ENCODE measurements at places on chromosomes 3 and 15. TPM values are rescaled to one million over a fixed set of nuclear protein-coding genes. Genes with fewer than 3 reads are reported as not detected.
A peak's percentile ranks its signal among the peaks of the same experiment; 100 is the strongest.

The LTK gene
- 0.55 TPM for total RNA-seq

The KNG1 gene
- not detected for total RNA-seq

The EPHA3 gene
- 22.3 TPM for total RNA-seq

The SLC9C1 gene
- not detected for total RNA-seq

The KLHL40 gene
- total RNA-seq = not detected

DNA sequence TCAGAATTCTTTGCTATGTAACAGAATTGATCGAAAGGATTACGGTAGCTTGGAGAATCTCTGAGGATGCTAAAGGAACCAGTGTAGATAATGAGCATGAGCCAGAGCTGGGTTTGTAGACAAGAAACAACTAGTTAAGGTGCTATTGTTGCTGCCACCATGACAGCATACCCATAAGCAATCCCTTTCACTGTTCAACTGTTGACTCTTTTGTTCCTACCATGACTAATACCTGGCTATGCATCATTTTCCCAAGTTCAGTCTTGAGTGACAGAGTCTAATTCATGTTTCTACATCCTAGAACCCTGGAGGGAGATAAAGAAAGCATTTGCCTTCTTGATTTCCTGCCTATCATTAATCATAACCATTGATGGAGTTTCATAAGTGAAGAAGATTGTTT lies 600.3 kb downstream of the OTOL1 start:
- H3K4me1 ChIP-seq = no peaks in the 10 kb centered on the region
- H3K36me3 ChIP-seq = no peaks in the 10 kb centered on the region
- DNase-seq = no peak
- no peak overlapping the region for H3K27ac ChIP-seq

DNA sequence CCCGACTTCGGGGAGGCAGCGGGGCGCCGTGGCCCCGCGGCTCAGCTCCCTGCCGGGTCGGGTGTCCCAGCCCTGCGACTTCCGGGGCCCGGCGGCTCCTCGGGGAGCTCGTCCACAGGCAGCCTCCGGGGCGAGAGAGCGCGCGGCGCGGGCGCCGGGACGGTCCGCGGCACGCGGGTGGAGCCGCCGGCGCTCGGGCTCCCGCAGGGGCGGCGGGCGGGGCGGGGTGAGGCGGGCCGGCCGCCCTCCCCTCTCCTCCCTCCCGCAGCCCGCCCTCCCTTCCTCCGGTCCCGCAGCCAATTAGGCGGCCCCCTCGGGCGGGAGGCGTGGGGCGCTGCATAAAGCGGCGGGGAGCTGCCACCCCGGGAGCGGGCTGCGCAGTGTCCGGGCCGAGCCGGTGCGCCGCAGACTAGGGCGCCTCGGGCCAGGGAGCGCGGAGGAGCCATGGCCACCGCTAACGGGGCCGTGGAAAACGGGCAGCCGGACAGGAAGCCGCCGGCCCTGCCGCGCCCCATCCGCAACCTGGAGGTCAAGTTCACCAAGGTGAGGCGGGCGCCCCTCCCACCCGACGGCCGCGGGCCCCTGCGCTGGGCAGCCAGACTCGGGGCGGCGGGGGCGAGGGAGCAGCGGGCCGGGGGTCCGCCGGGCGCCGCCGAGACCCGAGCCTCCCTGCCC lies at the start of gene ALDH1A3:
Gene ALDH1A3, plus strand, starts transcription at position 368 of the 675 bp plus-strand sequence. Its CDS starts 77 bp downstream, at position 445.
- peak; percentile 50 for DNase-seq
- H3K4me3 ChIP-seq = peak within 1 kb of the TSS; percentile 39
- peak within 1 kb of the TSS; percentile 51 for H3K27ac ChIP-seq
- peaks cover 6% of the 10 kb centered on the region for H3K4me1 ChIP-seq
- H3K27me3 ChIP-seq = no peaks in the 10 kb centered on the region
- no peaks in the 10 kb centered on the region for H3K36me3 ChIP-seq

- no peaks in the 10 kb centered on the region for H3K4me1 ChIP-seq
- H3K4me3 ChIP-seq = no peak overlapping the region
- no peak for DNase-seq
- H3K27ac ChIP-seq = no peak overlapping the region
- no peaks in the 10 kb centered on the region for H3K27me3 ChIP-seq
These were observed 13.7 kb upstream of the CCR3 start for GRCh38 chr3:46228260-46229242.

- H3K4me3 ChIP-seq = no peak overlapping the region
- H3K4me1 ChIP-seq = no peaks in the 10 kb centered on the region
- H3K27me3 ChIP-seq = no peaks in the 10 kb centered on the region
- H3K36me3 ChIP-seq = no peaks in the 10 kb centered on the region
- H3K27ac ChIP-seq = no peak overlapping the region
- no peak for DNase-seq
These were observed 31.8 kb downstream of the GPR171 start for GRCh38 chr3:151171145-151171757.

DNA sequence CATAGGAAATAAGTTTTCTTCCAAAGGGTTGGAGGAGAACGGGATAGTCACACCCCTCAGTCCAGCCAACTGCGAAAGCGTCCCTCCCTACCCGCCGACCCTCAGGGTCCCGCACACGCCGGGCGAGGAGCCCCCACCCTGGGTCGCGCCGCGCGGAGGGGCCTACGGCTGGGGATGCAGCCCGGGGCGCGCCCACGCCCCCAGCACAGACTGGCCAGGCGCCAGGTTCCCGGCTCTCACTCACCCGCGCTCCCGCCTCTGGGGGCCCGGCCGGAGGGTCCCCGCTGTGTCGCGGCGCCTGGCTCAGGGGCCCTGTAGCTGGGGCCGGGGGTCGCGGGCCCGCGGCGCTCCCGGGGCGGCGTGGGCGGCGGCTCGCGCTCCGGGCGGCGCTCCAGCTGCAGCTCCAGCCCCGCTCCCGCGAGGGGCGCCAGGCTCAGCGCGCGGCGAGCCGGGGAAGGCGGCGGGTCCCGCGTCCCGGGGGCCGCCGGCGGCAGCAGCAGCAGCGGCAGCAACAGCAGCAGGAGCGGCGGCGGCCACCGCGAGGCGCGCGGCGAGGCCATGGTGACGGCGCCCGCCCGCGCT lies 375 bp downstream of the HEG1 start:
- H3K36me3 ChIP-seq = no peaks in the 10 kb centered on the region
- H3K4me1 ChIP-seq = peaks cover 17% of the 10 kb centered on the region
- H3K27ac ChIP-seq = peak overlapping the region; percentile 99
- H3K4me3 ChIP-seq = peak overlapping the region; percentile 70
- DNase-seq = peak; percentile 56

DNA sequence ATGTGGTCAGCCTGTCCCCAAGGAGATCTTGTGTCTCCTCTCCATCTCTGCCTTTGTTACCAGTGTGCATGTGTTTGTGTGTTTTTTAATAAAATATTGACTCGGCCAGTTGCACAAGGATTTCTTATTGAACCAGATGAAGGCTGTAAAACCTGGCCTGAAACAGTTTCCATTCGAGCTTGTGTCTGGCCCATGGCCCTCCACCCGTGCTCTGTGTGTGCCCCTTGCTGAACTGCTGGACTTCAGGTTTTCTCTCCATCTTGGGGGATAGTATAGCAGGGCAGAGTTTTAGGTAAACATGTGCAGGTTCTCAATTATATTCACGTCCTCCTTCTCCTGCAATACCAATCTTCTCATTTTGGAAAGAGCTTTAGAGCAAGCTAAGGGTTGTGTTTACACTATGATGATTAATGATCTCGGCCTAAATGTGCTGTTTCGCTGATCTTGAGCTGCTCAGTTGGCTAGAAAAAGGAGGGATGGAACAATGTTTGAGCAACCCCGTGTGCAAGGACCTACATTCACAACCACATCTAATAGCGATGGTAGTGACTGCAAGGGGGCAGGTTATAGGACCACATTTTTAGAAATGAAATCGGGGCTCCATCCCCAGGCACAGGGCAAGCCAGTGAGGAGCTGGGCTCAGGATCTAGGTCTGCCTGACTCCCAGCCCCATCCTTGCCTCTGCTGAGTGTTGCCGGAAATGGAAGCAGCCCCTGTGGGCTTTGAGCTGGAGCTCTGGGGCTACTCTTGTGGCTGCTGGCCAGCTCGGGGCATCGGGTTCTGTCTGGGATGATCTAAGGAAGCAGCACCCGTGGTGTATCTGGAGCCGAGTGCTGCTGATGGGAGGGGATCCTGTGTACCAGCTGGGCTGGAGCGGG lies 47.7 kb downstream of the CMTM6 start:
- H3K36me3 ChIP-seq = no peaks in the 10 kb centered on the region
- no peak for DNase-seq
- H3K27me3 ChIP-seq = no peaks in the 10 kb centered on the region

- no peak for DNase-seq
- no peaks in the 10 kb centered on the region for H3K27me3 ChIP-seq
- no peak overlapping the region for H3K4me3 ChIP-seq
- H3K27ac ChIP-seq = no peak overlapping the region
These were observed 54.5 kb downstream of the ATR start for GRCh38 chr3:142523921-142524566.

DNA sequence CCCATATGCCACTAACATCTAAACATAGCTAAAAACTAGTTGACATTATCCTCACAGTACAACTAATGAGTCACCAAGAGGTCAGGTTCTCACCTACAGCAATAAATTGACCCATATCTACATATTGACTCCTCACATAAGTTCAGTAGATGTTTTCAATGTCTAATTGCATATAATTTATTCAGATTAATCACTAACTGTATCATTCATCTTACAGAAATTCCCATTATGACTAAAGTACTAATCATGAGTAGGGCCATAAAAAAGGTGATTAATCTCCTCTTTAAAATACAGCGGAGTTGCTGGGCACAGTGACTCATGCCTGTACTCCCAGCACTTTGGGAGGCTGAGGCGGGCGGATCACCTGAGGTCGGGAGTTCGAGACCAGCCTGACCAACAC lies 82.4 kb upstream of the ST3GAL6 start:
- no peak overlapping the region for H3K4me3 ChIP-seq
- no peaks in the 10 kb centered on the region for H3K36me3 ChIP-seq
- H3K27me3 ChIP-seq = no peaks in the 10 kb centered on the region
- DNase-seq = no peak

- no peaks in the 10 kb centered on the region for H3K27me3 ChIP-seq
- no peaks in the 10 kb centered on the region for H3K36me3 ChIP-seq
- H3K4me1 ChIP-seq = no peaks in the 10 kb centered on the region
- H3K27ac ChIP-seq = no peak overlapping the region
These were observed 10.5 kb downstream of the NR2C2 start for GRCh38 chr3:14957925-14958324.

GRCh38 chr15:38647683-38648082 lies 83.1 kb upstream of the RASGRP1 start:
- no peaks in the 10 kb centered on the region for H3K27me3 ChIP-seq
- no peaks in the 10 kb centered on the region for H3K4me1 ChIP-seq
- no peak overlapping the region for H3K4me3 ChIP-seq
- no peaks in the 10 kb centered on the region for H3K36me3 ChIP-seq

DNA sequence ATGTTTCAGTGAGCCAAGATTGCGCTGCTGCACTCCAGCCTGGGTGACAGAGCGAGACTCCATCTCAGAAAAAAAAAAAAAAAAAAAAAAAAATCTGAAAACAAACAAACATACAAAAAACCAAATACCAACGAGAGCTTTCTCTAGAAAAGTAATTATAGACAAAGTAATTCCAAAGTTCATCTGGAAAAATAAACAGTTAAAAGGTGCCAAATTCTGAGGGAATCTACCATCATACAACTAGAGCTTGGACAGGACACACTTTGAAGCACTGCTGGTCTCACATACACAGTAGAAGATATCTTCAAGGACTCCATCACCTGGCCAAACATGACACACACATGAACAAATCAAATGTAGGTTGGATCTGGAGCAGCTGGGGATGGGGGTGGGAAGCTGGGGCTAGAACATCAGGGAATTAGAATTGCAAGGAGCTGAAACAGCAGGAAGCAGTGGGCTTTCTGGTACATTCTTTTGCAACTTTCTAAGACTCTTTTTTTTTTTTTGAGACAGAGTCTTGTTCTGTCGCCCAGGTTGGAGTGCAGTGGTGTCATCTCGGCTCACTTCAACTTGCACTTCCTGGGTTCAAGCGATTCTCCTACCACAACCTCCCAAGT lies 41.1 kb upstream of the CTSH start:
- no peak for DNase-seq
- H3K4me1 ChIP-seq = no peaks in the 10 kb centered on the region
- no peak overlapping the region for H3K4me3 ChIP-seq
- no peaks in the 10 kb centered on the region for H3K36me3 ChIP-seq
- no peak overlapping the region for H3K27ac ChIP-seq

DNA sequence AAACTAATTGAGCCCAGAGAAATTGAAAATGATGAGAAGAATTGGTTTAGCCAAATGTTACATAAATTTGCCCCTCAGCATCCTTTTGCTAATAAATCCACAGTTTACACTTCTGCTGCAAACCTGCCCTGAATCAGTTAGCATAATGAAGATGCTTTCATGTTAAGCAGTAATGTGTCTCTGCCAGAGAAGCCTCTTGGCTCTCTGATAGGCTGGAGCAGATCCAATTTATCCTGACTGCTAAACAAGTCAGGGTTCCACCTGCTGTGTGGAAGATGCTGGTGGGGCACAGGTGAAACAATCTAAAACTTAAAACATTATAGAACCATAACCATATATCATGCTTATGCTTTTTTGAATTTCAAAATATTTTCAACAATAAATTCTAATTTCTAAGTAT lies 946.8 kb downstream of the OTOL1 start:
- no peaks in the 10 kb centered on the region for H3K36me3 ChIP-seq
- H3K27me3 ChIP-seq = no peaks in the 10 kb centered on the region
- no peaks in the 10 kb centered on the region for H3K4me1 ChIP-seq

- H3K4me3 ChIP-seq = no peak overlapping the region
- no peaks in the 10 kb centered on the region for H3K27me3 ChIP-seq
- DNase-seq = no peak
- H3K4me1 ChIP-seq = no peaks in the 10 kb centered on the region
- H3K27ac ChIP-seq = no peak overlapping the region
These were observed 414.5 kb downstream of the GRM7 start for GRCh38 chr3:7275396-7275795.

DNA sequence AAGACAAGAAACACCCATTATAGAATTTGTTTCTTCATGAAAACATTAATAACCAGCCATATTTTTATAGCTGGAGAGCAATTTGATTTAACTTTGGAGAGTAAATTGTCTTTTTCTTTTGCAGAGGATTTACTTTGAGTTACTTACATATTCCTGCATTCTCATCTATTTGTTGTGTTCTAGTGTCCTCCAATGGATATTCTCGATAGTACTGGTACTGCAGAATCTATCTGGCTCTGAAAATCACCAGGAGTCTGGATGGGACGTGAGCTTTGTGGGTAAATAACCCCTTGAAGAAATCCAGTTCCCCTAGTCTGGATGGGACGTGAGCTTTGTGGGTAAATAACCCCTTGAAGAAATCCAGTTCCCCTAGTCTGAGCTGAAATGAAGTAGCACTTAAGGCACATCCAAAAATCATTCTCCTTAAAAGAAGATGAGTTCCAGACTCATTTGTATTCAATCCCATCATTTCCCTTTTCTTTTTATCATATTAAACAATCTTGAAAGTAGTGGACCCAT lies 294.1 kb upstream of the UBE2E2 start:
- no peaks in the 10 kb centered on the region for H3K36me3 ChIP-seq
- no peaks in the 10 kb centered on the region for H3K27me3 ChIP-seq
- no peak overlapping the region for H3K27ac ChIP-seq
- H3K4me3 ChIP-seq = no peak overlapping the region

GRCh38 chr15:40949756-40950207 lies 3.5 kb upstream of the CHAC1 start:
- no peaks in the 10 kb centered on the region for H3K27me3 ChIP-seq
- peaks cover 4% of the 10 kb centered on the region for H3K4me1 ChIP-seq
- H3K36me3 ChIP-seq = no peaks in the 10 kb centered on the region
- no peak overlapping the region for H3K27ac ChIP-seq

- H3K4me3 ChIP-seq = no peak overlapping the region
- no peaks in the 10 kb centered on the region for H3K36me3 ChIP-seq
- H3K27ac ChIP-seq = peak overlapping the region; percentile 77
- H3K4me1 ChIP-seq = no peaks in the 10 kb centered on the region
- DNase-seq = peak; percentile 37
These were observed 79.8 kb downstream of the ABHD5 start for GRCh38 chr3:43770426-43771103.

GRCh38 chr3:19931180-19931692 lies 2.8 kb downstream of the EFHB start:
- no peak overlapping the region for H3K27ac ChIP-seq
- H3K36me3 ChIP-seq = no peaks in the 10 kb centered on the region
- H3K27me3 ChIP-seq = no peaks in the 10 kb centered on the region
